Stimulated activated CD4-positive, alpha-beta T cell treated with anti-CD3 and anti-CD28 coated beads, Interleukin-4, amount 100 ng/mL, for 48 hours (primary cell): ENCODE measurements at places on chromosomes 6 and 20.

DNA sequence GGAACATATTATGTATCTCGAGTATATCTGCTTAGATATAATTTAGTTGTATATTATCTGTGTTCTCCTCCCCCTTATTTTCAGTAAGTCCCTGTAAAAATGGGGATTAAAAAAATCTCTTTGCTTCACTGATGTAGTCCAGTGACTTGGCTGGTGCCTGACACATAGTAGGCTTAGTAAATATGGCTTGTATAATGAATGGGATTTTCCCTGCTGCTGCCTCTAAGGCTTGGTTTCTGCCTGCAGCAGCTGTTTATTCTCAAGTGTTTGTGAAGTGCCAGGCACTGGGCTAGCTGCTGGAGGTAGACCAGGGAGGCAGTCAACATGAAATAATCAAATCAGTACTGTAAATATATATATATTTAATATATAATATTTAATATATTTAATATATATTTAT, 1.6 kb upstream of the ZFP64 start:
- no peak for DNase-seq

DNA sequence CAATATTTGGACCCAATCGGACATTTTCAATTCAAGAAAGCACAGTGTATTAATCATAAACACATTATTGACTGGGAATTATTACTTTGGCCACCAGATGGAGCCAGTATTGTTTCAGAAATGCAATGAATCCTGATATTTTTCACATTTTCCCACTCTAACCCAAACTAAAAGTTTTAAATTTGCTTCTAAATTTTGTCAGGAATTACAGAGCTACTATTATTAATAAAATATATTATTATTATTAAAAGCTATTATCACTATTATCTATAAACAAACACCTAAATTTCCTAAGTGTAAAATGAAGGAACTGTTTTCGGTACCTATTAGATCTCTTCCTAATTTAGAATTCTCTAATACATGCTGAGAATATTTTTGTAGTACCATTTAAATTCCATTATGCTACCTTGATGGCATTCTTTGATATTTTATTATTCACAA, 245.3 kb downstream of the OGFRL1 start:
- DNase-seq, result no peak

DNA sequence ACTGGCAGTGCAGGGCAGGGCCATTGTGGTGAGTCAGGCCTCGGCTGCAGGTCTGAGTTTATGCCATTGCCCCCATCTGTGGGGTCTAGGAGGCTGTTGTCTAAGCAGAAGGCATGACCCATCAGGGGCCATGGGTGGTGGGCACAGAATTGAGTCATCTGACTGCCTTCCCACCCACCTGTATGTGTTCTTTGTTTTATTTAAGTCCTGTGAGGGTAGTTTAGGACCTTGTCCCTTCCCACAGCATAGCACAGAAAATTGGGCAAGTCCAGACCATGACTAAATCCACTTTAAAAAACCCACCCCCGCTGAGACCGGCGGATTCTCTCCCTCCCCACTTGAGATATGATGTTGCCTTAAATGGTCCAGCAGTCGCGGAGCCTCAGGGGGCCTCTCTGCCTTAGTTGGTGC, 40.3 kb downstream of the ERMARD start:
- DNase-seq, result no peak

DNA sequence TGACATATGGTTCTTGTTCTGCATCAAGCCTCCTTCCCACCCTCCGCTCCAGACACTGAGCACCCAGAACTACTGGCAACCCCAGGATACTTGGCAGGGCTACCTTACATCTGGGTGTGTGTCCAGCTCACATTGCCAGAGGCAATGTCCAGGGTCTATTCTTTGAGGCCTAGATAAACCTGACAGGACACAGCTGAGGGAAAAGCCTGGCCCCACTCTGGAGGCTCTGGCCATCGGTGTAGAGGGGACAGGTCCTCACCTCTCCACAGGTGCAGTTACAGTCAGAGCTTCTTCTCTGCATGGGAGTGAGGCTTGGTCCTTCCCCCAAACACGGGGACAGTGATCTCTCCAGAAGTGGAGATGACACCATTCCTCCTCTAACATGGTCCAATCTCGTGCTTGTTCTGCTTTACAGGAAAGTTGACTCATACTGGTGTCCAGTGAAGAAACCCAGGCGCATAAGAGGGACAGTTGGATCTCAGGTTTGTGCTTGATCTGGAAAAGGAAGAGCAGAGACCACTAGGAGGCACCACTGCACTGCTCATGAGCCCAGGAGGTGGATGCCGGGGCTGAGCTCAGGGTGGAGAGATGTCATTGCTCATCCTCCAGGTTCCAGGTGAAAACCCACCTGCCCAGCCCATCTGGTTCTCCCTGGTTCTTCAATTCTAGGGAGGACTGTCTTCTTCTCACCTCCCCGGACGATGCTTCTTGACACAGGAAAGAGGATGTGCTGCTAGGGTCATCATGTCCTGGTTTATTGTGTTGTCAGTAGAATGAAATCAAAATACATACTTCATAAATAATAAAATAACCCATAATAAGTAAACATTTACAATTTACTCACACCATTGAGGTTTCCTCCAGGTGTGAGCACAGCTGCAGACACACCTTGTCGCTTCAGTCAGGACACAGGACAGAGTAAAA, 14.7 kb downstream of the HLA-F start:
- peak; percentile 42 for DNase-seq

DNA sequence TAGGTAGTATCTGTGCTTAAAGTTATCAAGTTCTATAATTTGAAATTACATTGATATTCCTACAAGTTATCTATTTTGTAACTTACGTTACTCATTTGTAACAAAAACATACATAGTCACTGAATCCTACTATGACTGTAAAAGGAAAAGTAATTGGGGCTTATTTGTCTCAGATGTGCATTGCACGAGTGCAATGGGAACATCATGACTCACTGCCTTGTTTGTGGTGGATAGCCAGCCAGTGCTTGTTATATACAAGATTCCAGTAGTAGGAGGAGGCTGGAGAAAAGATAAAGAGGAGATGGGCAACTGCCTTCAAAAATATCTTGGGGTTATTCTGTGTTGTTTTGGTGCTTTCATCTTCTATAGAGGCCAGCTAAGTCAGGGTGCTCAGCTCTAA, 164.1 kb downstream of the RNF144B start:
- no peak for DNase-seq

GRCh38 chr6:61649845-61650244, 636.2 kb downstream of the KHDRBS2 start:
- no peak for DNase-seq

GRCh38 chr6:93419304-93420162, at the start of gene EPHA7:
EPHA7 (minus strand) TSS chr6:93419559; CDS start chr6:93419341, 218 bp downstream.
- peak; percentile 37 for DNase-seq

DNA sequence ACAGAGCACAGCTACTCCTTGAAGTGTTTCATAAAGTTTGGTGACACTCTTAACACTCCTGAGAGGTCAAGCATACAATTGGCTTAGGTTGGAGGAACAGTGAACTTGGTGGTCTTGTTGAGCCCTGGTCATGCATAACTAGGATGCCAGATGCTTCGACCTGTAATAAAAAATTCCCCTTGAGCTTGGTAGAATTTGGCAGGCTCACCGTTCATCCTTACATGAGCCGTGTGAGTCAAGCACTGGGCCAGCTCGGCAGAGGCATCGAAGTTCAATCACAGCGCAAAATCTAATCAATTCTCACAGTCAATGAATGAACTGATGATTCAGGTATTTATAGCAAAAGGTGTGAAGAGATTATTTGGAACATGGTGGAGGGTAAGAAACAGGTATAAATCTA, 33.7 kb downstream of the CYP24A1 start:
- DNase-seq, result no peak

DNA sequence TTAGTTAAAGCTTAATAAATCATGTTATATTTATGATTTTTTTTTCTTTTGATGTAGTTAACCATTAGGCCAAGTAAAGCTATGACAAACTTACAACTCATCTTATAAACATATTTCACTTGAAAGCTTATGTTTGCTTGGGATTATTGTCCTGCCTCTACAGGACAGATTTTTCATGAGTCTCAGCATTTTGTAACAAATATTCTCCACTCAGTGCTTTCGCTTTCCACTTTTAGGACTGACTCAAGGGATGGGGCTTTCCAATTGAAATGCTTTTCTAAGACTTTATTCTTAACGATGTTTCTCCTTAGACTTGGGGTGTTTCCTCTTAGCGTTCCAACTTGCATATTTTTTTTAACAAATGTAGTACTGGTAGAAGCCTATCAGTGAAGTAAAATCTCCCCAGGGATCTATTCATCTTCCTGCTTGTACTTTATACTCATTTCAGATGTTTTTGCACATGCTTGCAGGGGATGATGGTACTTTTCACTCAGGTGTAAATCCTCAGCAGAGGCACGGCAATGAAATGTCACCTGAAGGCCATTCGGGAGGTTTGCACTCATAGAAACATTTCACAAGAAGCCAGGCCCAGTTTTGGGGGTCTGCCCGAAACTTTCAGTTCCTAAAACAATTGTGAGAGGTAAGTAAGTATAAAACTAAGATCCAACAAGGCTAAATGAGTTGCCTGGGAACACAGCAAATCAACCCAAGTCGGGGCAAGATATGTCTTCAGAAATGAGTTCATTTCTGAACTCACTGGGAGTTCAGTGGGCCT, 298.1 kb upstream of the FOXQ1 start:
- no peak for DNase-seq

DNA sequence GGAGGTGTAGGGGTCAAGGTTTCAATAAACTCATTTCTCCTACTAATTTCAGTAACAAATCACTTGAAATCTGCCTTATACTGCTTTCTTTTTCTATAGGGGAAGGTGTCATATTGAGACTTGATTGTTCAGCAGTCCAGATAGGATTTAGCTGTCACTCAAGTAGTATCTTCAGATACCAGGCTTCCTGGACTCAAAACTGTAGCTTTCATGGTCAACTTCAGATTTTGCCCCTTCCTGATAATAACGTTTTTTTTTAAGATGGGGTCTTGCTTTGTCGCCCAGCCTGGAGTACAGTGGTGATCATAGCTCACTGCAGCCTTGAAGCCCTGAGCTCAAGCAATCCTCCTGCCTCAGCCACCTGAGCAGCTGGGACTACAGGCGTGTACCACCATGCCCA, 77.8 kb downstream of the JAG1 start:
- no peak for DNase-seq

DNA sequence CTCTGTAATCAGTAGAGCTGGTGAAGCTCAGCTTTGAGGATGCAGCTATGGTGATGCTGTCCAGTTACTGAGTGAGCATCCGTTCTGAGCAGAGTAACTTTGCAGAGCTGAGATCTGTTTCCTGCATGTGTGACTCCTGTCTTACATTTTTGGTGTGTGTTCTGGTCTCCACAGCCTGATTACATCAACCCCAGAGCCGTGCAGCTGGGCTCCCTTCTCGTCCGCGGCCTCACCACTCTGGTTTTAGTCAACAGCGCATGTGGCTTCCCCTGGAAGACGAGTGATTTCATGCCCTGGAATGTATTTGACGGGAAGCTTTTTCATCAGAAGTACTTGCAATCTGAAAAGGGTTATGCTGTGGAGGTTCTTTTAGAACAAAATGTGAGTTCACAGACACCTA, 81.6 kb downstream of the FAM120B start:
- DNase-seq, result no peak

DNA sequence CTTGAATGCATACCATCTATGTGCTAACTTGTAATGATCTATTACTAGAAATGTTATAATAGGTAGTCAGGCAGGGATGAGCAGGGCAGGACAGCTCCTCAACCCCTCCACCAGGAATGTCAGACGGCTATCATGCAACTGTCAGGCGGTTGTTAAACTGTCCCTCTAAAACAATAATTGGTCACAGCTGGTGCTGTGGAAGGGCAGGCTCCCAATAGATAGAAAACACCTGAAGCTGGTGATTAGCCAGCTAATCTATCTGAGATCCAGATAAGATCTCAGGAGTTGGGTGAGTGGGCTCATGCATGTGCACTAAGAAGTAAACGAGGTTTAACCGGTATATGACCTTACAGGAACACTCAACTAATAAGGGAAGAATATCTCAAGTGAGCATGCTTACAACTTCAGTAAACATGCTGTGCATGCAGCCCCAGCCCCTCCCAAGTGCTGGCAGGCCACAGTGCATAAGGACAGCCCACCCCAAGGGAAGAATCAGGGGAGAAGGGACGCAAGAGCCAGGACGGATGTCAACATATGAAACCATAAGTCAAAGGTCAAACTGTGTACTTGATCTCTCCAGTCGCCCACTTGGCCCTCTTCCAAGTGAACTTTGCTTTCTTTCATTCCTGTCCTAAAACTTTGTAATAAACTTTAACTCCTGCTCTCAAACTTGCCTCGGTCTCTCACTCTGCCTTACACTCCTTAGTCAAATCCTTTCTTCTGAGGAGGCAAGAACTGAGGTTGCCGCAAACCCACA, 566.2 kb upstream of the NRSN1 start:
- DNase-seq, result no peak

GRCh38 chr20:50999355-50999754, 23.6 kb downstream of the KCNG1 start:
- no peak for DNase-seq

- peak; percentile 39 for DNase-seq
Measured at GRCh38 chr20:62925420-62926228, 681 bp downstream of the DIDO1 start.

DNA sequence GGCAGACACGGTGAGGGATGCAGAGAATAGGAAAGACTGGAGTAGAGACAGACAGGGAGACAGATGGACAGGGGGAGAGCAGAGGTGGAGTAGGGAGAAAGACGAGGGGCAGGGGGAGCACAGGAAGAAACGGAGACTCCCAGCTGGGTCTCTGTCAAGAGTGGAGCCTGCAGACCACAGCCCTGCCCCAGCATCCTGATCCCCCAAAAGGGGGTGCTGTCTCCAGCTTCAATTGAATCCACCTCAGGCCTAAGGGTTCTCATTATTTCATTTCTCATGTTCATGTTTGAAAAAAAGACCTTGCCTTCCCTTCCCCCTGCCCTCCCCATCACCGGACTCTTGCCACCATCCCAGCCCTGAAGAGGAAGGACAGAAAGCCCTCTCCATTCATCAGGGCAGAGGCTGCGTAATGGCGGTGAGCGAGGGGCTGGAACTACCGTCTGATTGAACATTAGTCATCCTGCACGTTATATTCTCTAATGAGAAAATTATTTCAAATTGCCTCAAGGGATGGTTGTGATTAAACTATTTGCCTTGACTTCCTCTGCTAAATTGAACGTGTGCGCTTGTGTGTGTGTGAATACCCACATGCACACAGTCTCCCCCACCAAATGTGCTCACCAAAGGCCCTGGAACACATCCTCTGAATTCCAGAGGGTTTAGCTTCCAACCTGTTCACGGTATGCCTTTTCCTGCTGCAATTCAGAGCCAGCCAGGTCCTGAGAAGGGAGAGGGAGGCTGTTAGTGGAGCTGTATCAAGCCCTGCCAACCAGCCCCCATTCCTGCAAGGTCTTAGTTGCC, 98.3 kb downstream of the CDC5L start:
- DNase-seq, result no peak

- DNase-seq, result no peak
Measured at GRCh38 chr6:32854376-32855178, 585 bp downstream of the PSMB9 start.

- no peak for DNase-seq
Measured at GRCh38 chr6:54467384-54467783, 159.1 kb downstream of the TINAG start.

- no peak for DNase-seq
Measured at GRCh38 chr6:15499591-15499990, 163.2 kb downstream of the DTNBP1 start.

GRCh38 chr6:65746302-65746701, 39.3 kb upstream of the EYS start:
- no peak for DNase-seq
